Fibroblast of the aortic adventitia (primary cell): ENCODE measurements at places on chromosomes 5 and 9. TPM values are rescaled to one million over a fixed set of nuclear protein-coding genes. Genes with fewer than 3 reads are reported as not detected.

DNA sequence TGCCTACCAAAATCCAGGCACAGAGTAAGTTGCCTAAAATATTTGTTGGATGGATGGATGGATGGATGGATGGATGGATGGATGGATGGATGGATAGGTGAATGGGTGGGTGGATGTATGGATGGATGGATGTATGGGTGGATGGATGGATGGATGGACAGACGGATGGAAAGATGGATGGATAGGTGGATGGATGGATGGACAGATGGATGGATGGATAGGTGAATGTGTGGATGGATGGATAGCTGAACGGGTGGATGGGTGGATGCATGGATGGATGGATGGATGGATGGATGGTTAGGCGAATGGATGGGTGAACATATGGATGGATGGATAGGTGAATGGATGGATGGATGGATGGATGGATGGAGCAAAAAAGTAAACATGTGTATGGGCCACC, 131.9 kb downstream of the GABBR2 start:
- DNase-seq = no peak

DNA sequence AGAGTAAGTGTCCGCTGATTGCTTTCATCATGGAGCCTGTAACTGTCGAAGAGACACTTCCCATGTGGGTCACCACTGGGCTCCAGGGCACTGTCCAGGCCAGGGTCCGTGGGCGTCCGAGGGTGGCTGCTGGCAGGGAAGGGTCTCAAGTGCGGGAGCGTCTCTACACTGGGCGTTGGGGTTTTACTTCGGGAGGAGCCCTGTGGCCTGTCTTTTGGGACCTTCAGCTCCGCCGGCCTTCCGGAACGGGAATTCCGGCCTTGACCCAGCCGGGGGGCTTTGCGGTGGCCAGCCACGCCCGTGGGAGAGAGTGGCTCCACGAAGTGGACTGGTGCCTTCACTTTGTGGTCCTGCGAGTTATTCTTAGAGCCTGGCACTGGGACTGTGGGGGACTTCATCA, 86.2 kb downstream of the CAMSAP1 start:
- DNase-seq = no peak

DNA sequence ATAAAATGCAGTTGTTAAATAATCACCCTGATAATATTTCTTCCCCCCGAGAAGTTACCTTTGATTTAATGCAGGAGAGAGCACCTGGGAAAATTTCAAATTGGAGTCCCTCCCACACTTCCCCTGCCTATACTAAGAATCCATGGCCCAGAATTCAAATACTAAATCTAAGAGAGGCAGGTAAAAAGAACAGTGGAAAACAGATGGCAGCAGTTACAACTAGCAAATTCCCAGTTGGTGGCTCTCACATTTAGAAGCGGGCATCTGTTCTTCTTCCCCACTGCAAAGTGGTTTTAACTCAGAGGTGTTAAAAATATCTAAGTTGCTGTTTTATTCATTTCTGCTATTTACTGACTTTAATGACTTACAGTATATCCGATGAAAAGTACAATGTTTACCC, 210.4 kb upstream of the ELAVL2 start:
- DNase-seq = no peak

DNA sequence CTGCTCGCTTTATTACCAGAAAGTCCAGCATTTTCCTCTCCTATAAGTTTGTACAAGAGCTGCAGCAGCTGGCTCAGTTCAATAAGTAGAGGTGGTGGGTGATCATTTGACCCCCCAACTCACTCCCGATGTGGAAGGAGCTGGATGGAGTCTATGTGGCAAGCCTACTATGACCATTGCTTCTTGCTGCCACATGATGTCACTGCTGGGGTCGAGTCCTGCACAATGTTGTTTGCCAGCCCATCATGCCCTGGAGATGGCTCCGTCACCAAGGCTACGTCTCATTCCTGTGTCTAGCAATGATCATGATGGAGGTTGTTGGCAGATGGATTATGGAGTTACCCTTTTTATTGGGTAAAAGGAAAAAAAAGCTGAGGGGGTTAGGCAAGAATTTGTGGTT, 266.3 kb downstream of the PSAT1 start:
- DNase-seq = no peak

DNA sequence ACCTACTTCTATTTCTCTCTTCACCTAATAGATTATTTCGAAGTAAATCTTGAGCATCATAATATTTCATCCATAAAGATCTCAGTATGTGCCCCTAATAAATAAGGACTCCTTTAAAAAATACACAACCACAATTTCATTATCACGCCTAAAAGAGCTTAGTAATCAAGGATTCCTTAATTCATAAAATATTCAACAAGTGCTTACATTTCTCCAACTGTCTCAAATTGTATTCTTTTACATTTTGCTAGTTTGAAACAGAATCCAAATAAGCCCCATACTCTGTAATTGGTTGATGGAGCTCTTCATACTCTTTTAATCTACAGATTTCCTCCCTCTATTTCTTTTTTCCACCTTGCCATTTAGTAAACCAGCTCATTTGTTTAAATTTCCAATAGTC, 317.6 kb downstream of the NDUFS4 start:
- DNase-seq = no peak

DNA sequence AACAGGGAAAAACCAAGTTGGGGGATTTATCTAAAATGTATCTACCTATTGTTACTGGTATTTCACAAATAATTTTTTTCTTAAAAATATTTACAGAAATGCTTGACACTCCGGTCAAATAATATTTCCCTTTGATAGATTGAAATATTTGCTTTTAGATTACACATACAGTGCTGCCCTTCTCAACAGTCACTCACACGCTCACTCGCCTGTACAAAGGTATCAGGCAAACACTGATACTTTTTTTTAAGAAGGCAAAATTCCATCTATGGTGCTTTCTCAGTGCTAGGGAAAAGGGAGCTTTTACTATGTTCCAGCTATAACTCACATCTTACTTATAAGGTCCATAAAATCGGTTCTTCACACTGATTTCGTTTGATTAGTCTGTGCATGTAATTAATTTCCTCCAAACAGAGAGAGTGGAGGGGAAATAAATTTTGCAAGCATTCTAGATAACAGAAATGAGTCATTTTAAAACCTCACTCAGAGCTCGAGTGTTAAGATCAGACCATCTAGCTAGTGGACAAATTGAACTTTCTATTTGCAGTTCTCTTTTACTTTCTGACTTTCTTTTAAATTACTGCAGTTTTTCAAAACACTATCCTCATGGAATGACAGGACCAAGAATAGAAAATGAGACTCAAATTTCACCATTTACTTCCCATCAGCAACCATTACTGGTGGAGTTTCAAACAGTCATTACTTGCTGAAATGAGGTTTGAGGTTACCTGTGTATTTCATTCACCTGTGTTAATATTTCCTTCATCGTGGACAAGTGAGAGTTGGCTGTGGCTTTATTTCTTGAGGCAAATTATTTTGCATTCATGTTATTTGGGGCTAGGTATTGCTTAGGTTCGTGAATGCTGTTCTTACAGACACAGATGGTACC, 273.2 kb downstream of the RAB3C start:
- DNase-seq = no peak

- DNase-seq = peak; percentile 81
These were observed at the start of the genes HDAC3 and RELL2 for GRCh38 chr5:141636413-141637122. HDAC3 (minus strand) TSS chr5:141636849; CDS start chr5:141636790, 59 bp downstream. RELL2 (plus strand) TSS chr5:141636997; CDS start chr5:141638226, 1,229 bp downstream.

DNA sequence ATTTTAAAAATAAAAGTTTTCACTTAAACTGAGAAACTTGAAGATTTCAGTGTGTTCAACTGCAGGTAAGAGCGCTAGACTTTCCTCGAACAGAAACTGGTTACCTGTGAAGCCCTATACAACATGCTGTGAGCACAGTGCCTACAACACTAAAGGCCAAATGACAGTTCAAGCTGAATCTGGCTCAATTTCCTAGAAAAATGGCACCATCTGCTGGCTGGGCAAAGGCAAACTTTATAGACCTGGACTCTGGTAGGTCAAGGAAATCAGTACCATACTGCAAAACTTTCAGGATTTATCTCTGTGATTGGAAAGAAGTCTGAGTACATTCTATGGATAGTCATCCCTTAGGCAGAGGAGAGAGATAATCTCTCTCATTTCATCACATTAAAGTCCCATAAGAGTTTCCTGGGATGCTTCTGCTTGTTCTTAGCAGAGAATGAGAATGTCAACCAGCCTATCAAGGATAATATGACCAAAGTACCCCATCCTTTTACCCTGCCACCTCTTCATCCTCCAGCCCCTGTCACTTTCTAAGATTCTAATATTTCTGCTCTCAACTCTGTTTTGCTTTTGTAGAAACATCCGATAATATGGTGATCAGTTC, 31.8 kb upstream of the FOXB2 start:
- DNase-seq = peak; percentile 65

- DNase-seq = no peak
These were observed 32.6 kb downstream of the PAX5 start for GRCh38 chr9:37001459-37001858.

GRCh38 chr5:56426693-56427092, 193.6 kb upstream of the ANKRD55 start:
- DNase-seq = no peak

GRCh38 chr5:37045703-37046102, 169.1 kb downstream of the NIPBL start:
- DNase-seq = no peak

- peak; percentile 85 for DNase-seq
These were observed 22.6 kb upstream of the ANKDD1B start for GRCh38 chr5:75588666-75589065.

GRCh38 chr9:7790022-7790818, 9.4 kb downstream of the DMAC1 start:
- DNase-seq = no peak

DNA sequence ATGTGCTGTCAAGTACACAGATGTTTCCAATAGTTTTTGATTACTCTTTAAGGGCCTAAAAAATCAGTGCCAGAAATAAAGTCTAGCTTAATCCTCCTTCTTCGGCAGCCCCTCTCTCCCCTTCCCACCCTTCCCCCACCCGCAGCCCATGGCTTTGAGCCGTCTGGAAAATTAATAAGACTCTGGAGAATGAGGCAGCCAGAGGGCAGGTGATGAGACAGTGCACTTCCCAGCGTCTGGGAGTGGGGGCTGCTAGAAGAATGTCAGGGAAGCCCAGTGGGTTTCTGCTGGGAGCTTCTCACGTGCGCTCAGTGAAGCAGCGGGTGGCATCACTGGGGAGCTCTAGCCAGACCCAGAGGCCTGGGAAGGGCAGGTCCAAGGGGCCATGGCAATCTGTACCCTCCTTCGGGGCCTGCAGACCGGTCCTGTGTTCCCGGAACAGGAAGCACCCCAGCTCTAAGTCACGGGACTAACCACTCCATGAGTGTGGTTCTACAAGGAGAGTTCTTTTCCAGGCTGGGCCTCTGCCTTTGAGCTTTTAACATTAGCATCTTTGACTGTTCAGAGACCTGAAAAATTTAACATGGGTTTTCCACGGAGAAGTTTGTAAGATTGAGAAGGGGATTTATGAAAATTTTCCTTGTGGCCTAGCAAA, 164.8 kb upstream of the OTULINL start:
- DNase-seq = peak; percentile 21

- DNase-seq = no peak
These were observed 45.4 kb downstream of the PTBP3 start for GRCh38 chr9:112288029-112288428.

- no peak for DNase-seq
These were observed 6.8 kb downstream of the SPINK5 start for GRCh38 chr5:148070621-148071020.

- DNase-seq = no peak
These were observed 27.9 kb upstream of the MUSK start for GRCh38 chr9:110640736-110641135.

GRCh38 chr5:113224605-113225065, 210.2 kb downstream of the TSSK1B start:
- DNase-seq = no peak

GRCh38 chr9:2741441-2742158, 24.3 kb downstream of the KCNV2 start:
- DNase-seq = no peak

DNA sequence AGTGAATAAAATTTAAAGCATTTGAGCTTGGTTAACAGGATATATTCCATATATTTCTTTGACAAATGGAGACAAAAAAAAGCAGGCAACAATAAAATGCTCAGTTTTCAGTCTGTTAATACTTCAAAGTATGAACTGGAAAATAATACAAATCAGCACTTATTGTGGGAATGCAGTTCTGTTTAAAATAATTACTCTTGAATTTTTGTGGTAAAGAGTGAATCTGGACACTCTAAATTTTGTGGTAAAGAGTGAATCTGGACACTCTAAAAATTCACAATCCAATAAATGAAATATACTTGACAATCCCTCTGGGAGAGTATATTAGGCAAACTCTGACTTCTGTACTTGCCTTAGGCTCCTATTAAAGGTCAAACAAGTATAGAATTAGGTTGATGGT, 141.9 kb upstream of the RASA1 start:
- no peak for DNase-seq

DNA sequence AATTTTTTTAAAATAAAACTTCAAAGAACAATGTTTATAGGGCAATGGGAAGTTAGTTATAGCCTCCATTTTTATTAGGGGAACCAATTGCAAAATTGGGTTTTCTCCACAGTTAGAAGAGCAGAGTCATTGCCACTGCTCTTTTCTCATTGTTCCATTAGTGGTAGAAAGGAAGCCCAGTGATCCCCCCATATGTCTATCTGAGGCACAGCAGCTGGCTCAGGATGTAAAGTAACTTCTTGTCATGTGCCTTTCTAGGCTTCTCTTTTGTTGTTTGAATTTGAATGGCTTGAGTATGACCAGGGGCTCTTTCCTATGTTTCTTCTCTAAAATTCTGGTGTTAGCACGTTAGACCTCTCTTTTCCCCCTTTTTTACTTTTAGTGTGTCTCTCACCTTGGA, 61.2 kb downstream of the UBAP1 start:
- no peak for DNase-seq

DNA sequence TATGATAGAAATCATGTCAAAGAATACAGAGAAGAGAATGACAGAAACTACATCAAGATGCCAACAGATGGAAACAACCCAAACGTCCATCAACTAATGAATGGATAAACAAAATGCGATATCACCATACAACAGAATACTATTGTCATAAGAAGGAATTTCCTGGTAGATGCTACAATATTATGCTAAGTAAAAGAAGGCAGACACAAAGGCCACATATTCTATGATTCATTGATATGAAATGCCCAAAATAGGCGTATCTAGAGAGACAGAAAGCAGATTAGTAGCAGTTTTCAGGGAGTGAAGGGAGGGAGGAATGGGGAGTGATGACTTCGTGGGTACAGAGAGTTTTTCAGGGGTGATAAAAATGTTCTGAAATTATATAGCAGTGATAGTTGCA, 58.3 kb upstream of the AKNA start:
- peak; percentile 68 for DNase-seq

- DNase-seq = no peak
These were observed 244.3 kb upstream of the NR4A3 start for GRCh38 chr9:99577351-99577750.

GRCh38 chr9:94144394-94144793, 60.1 kb downstream of the PTPDC1 start:
- DNase-seq = peak; percentile 93

Gene ROPN1L
- 0.63 TPM in 1 of 2 replicates, not detected in the other for total RNA-seq

Gene TTC23L
- 0.36 TPM in 1 of 2 replicates, not detected in the other for total RNA-seq

Gene SHB
- total RNA-seq = 4.5 and 26.5 TPM in 2 replicates

Gene ARID3C
- 0.09 and 0.74 TPM in 2 replicates for total RNA-seq

Gene TMOD1
- 0.16 and 0.18 TPM in 2 replicates for total RNA-seq

Gene GPR107
- total RNA-seq = 11.5 and 30.9 TPM in 2 replicates
